ENCODE measurements at places on chromosomes 6 and 20.

DNA sequence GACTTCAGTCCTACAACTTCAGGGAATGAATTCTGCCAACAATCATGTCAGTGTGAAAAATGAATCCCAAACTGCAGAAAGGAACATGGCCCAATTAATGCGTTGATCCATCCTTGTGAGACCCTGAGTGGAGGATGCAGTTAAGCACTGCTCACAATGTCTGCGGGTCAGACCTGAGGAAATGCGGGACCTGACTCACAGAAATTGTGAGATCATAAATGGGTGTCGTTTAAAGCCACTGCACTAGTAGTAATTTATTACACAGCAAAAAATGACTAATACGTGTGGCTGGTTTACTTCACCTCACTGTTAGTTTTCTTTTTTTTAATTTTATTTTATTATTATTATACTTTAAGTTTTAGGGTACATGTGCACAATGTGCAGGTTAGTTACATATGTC is 505.0 kb downstream of the PRKN start:
- DNase-seq, result no peak

- DNase-seq, result no peak
Observed at GRCh38 chr20:58824843-58825242, 25.9 kb downstream of the GNAS-AS1 start.

- no peak for DNase-seq
Observed at GRCh38 chr6:44446626-44447300, 59.3 kb downstream of the CDC5L start.

DNA sequence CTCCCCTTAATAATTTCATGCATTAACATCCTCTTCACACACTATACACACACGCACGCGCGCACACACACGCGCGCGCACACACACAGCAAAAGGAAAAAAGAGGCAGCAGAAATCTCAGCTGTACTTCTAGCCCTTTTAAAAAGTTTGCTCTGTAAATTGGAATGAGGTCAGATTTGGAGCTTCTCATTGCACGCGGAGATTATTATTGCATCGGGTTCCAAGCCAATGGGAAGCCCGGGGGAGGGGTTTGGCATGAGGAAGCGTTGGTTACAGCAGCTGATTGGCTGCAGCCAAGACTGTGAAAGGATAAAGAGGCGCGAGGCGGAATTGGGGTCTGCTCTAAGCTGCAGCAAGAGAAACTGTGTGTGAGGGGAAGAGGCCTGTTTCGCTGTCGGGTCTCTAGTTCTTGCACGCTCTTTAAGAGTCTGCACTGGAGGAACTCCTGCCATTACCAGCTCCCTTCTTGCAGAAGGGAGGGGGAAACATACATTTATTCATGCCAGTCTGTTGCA is at the start of gene SOX4:
Gene SOX4, plus strand, starts transcription at position 340 of the 515 bp plus-strand sequence. CDS start 784 bp downstream, outside the sequence.
- DNase-seq, result peak; percentile 90

DNA sequence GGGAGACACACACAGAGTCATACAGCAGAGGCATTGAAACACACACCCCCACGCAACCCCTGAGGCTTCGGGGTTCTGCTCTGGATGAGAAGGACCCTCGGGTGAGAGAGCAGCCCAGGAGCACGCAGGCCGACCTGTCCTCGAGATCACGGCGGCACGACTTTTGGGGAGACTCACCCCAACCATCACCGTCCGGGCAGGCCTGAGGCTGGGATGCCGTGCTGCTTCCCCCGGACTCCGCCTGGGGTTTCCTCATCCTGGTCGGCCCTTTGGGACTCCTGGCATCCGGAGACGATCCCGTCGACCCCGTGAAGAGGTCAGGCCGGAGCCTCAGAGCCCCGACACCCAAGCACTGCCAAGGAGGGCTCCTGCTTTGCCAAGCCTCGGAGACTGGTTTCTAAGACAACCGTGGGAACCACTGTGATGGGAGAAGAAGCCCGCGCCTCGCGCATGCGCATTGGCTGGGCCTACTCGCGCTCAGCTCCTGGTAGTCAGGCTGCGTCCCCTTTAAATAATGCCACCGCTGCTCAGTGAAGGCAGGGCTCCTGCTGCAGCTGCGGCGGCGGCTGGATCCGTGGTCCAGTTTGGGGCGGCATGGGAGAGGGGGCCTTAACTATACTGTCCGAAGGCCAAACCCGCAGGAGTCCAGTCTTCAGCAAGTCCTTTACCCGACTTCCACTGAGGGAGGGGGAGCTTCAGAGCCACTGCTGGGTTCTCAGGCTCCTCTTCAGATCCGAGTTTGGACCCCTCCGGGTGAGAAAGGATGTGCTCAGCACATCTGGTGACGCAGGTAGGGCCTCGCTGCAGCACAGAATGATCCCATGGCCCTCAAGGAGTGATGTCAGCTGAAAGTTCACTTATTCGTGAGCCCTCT is 171.4 kb upstream of the ZNF337 start:
- peak; percentile 57 for DNase-seq

DNA sequence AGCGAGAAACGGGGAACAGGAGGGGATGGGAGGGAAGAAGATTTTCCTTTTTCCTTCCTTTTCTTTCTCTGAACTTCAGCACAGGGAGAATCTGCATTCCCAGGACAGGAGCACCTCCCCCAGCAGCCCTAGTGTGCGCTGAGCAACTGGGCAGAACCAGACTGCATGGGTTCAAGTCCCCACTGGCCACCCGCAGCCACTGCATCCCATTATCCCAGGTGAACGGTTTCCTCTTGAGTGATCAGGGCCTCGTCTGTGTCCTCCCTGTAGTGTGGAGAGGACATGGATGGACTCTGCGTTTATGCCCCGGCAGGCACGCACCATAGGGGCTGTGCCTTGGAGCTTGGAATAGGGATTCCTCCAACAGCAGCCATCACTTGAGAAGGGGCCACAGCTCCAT is 53.0 kb downstream of the ANKRD60 start:
- no peak for DNase-seq

DNA sequence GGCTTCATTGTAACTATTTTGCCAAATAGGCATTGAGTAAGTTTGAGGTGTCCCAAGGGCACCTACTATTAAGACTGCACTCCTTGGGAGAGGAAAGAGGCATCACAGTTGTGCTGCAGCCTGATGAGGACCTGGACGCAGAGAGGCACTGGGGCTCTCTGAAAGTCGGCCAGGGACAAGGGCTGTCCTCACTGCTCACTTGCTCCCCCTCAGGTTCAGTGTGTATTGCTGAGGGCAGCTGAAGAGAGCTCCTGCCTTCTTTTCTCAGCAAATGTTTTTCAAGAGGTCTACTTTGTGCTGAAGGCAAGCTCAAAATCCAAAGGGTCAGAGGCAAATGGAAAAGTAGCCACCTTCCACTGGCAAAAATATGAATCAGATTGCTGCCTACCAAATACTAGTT is 331.8 kb downstream of the RIMS1 start:
- peak; percentile 41 for DNase-seq

GRCh38 chr20:63876489-63877036 is 11.5 kb downstream of the TPD52L2 start:
- no peak for DNase-seq

Data from neural crest cell (in vitro differentiated cells).